ENCODE measurements at places on chromosomes 6 and 20.

DNA sequence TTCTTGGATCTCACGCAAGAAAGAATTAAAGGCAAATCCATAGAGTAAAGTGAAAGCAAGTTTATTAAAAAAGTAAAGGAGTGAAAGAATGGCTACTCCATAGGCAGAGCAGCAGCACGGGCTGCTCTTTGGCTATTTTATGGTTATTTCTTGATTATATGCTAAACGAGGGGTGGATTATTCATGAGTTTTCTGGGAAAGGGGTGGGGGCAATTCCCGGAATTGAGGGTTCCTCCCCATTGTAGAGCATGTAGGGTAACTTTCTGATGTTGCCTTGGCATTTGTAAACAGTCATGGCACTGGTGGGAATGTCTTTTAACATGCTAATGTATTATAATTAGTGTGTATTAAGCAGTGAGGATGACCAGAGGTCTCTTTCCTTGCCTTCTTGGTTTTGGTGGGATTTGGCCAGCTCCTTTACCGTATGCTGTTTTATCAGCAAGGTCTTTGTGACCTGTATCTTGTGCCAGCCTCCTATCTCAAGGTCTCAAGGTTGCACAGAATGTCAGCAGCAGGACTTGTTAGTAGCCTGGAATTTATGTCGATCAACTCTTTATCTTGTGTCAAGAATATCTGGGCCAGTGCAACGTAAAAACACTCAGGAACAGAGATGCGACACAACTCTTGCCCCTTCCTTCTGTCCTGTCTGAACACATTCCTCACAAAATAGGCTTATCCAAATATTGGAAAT, 931.4 kb downstream of the QKI start:
- no peak for DNase-seq

DNA sequence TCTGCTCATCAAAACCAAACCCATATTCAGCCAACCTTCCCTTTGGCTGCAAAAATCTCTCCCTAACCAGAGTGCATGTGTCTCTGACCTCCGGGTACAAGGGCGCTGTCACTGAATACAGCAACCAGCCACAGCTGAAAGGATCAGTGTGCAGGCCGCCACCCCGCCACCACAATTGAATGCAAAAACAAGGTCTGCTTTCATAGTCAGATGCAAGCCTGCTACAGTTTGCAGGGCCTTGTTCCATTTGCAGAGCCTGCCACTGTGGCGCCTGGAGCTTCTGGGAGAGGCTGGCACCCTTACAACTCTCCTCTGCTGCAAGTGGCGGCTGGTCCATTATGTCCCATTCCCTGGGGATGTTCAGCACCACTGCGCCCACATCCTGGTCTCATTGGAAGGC, 23.5 kb downstream of the MDGA1 start:
- DNase-seq = no peak

DNA sequence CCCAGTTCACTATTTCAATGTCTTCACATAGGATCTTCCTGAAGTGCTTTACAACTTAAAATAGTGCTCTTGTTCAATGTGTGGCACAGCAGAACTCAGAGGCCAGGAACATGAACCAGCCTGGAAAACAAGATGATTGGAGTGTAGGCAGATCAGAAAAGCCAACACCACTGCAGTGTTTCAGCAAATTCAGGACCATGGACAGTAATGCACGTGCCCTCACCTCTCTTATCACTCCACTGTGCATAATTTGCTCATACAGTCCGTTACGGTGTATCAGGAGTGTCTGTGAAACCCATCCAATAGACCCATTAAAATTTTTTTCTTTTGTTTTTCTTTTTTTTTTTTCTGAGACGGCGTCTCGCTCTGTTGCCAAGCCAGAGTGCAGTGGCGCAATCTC, 27.6 kb upstream of the HACE1 start:
- DNase-seq = no peak

DNA sequence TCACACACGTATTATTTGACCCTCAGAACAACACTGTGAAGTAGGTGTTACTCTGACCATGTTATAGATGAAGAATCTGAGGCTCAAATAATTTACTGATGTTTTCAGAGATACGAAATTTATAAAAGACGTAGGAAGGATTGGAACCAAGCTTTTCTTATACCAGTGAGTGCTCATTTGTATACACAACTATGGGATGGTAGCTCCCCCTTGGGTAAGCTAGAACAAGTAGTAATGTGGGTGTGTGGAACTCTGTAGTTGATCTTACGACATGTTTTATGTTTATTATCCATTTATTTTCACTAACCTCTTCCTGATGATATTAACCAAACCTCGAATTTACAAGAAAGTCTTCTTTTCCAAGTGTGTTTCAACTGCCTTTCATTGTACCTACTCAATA, 248.5 kb downstream of the NKAIN2 start:
- no peak for DNase-seq

- DNase-seq = no peak
These were observed 231.2 kb upstream of the PMEPA1 start for GRCh38 chr20:57940868-57941522.

DNA sequence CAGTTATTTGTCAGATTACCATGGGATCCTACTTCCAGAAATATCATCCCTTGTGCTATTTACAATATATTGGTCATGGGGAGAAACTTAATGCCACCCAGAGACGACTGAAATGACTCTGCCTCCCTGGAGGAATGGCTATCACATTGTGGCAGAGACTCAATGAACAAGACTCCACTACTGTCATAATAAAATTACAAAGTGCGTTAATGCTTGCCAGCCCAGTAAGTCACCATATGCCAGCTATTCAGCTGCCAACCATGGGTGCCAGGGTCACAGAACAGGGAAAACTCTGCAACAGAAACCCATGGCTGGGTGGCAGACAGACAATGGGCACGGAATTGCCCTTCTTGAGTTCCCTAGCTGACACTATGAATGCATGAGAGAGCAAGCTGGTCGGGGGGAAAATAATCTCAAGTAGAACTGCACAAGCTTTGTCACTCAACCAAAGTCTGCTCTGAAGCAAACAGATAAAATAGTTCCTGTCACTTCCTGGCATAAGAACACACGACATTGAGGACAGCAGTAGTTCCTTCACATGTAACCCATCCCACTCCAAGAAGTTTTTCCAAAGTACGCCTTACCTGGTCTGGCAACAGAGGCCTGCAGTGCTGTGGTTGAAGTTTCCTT, 32.1 kb downstream of the TP53INP2 start:
- DNase-seq = no peak

DNA sequence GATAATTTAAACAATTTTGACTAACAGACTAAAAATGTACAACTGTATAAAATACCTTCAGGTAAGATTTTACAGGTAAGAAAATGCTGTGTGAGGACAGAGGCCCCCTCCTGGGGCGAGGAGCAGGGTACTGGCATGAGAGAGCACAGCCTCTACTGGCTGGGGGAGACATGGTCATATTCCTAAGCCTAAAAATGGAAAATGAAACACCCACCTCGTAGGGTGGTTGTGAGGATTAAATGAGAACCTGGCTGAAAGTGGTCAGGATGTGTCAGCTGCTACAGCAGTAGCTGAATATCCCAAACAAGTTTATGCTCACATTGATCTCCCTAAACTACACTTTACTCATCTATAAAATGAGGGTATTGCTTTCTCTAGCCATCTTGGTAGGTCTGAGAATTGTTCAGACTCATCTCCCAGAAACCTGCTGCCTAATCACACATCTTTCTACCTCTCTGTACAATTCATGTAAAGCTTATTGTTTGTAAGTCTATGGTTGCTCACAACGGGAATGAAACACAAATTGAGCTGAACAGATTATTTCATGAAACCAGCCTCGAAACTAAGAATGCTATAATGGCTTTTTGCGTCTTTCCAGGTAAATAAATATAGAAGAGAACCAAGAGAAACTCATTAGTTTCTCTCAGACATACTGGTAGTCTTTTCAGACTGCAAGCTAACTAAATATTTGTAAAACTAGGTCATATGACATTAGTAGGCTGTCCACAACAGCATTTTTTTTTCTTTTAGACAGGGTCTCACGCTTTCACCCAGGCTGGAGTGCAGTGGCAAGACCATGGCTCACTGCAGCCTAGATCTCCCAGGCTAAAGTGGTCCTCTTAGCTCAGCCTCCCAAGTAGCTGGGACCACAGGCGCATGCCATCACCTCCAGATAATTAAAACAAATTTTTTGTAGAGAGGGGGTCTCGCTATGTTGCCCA, 69.6 kb downstream of the POPDC3 start:
- DNase-seq = no peak

- DNase-seq = no peak
These were observed 500.1 kb upstream of the JAG1 start for GRCh38 chr20:11173916-11174315.

GRCh38 chr20:6502999-6503398, 264.5 kb upstream of the BMP2 start:
- DNase-seq = no peak

DNA sequence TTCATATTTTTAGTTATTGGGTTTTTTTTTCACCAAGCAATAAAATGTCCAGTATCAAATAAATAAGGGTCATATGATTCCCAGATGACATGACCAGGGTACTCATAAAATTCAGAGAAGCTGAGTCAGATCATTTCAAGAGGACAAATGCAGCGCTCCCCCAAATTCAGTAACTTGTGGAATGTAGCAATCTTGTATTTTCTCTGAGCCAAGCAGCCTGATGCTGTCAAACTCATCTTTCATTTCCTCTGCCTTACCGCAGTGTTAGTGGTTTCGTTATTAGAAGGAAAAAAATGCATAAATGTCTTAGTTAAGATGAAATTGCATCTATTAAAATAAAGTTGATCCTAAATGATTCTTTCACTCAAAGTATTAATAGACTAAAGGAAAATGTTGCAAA, 57.8 kb upstream of the EDN1 start:
- no peak for DNase-seq

Data from amniotic stem cell (primary cell).